ENCODE measurements at places on chromosomes 1 and 21.

DNA sequence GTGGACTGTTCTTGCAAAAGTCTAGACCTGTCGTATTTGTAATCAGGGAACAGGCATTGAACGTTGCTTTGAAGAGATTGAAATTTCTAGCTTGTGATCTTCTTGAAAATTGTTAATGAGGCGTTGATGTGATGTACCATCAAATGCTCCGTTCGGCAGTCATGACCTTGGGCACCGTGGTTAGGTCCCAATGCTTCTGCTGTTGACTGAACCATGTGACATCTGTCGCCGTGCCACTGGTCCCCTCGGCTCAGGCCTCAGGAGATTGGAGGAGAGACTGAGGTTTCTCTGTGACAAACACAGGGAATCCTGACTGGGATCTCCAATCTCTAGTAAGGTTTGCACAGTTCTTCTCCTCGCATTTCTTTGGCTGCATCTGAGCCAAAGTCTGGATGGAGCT, 18.1 kb upstream of the KCNAB2 start:
- no peak for DNase-seq

DNA sequence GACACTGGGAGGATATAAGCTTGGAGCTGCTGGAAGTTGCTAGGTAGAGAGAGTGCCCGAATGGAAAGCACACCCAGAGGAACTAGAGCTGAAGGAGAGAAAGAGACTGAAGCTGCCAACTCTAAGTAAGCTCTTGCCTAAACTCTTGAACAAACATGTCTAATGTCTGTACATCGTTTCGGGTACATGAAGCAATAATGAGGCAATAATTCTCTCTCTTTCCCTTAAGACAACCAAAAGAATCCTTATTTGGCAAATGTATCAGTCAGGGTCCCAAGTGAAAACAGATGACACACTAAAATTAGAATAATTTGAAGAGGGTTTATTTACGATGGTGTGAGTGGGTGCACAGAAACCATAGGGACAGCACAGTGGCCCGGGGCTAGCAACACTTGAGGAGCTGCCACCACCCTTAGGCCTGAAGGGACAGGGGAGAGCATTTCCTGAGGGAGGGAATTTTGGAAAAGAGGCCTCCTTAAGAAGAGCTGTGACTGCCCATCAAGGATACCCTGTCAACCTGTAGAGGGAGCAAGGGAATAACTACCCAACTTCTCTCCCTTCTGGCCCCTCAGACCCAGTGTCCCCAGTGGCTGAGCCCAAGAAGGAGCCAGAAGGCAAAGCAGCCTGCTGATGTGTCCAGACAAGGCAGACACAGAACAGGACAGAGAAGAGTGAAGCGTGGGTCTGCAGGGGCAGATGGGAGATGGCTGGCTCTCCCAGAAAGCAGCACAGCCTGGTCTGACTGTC, 36.1 kb upstream of the KHDRBS1 start:
- no peak for DNase-seq

DNA sequence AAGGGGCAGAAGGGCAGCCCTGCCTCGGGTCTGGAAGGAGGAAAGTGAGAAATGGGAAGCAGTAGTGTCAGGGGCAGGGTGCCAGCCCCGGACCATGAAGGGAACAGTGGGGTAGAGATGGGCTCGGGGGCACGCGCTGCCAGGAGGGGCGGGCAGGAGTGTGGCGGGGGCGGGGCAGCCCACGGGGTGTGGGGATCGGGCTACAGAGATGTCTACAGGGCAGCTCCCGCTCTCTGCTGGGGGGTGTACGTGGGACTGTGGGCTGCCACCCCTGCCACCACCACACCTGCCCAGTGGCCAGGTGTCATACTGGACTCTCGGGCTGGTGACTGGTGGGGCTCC, 7.4 kb downstream of the ARHGEF16 start:
- DNase-seq = no peak

GRCh38 chr1:168932539-168932938, 174.0 kb upstream of the ATP1B1 start:
- DNase-seq = no peak

GRCh38 chr1:167663002-167663772, 33.2 kb downstream of the RCSD1 start:
- DNase-seq = no peak

- DNase-seq = no peak
Measured at GRCh38 chr21:33035147-33035546, 9.4 kb downstream of the OLIG2 start.

GRCh38 chr1:182175361-182175931, 113.9 kb upstream of the ZNF648 start:
- DNase-seq = no peak

DNA sequence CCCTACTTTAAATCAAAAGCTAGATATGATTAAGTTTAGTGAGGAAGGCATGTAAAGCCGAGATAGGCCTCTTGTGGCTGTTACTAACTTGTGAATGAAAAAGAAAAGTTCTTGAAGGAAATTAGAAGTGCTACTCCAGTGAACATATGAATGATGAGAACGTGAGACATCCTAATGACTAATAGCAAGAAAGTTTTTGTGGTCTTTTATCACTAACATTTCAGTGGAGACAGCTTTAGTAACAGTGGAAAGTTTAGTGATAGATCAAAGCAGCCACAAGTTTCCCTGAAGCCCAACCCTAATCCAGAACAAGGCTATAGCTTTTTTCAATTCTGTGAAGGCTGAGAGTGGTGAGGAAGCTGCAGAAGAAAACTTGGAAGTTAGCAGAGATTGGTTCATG, 73.6 kb upstream of the LRRC8B start:
- no peak for DNase-seq

DNA sequence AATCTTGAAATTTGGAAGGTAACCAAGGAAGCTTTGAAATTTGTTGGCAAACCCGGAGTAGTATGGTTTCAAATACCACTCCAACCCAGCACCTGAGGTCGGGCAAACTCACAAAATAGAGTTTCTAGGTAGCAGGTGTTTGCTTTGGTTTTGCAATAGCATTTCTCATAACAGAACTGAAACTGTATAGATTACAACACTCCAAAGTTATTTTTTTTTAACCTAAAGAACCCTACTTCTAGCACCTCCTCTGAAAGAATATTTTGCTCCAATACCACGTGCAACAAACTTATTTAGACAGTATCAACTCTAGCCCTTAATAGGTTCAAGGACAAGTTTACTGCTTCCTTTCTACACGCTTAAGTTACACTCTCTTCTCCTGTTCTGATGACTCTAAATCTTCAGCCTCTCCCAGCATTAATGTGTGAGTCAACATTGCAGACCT, 178.5 kb upstream of the FMN2 start:
- DNase-seq = no peak

DNA sequence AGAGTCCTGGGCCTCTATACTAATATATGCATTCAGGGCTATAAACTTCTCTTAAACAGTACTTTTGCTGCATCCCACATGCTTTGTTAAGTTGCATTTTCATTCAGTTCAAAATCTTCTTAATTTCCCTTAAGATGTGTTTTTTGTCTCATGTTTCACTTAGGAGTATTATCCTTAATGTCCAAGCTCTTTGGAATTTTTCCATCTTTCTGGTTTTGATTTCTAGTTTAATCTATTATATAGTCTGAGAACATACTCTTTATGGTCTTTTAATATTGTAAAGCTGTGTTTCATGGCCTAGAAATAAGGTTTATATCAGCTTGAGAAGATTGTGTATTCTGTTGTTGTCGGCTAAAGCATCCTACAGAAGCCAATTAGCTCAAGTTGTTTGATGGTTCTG, 1041.8 kb downstream of the PLA2G4A start:
- DNase-seq = no peak

GRCh38 chr1:42335809-42336518, 929 bp upstream of the FOXJ3 start:
- no peak for DNase-seq

DNA sequence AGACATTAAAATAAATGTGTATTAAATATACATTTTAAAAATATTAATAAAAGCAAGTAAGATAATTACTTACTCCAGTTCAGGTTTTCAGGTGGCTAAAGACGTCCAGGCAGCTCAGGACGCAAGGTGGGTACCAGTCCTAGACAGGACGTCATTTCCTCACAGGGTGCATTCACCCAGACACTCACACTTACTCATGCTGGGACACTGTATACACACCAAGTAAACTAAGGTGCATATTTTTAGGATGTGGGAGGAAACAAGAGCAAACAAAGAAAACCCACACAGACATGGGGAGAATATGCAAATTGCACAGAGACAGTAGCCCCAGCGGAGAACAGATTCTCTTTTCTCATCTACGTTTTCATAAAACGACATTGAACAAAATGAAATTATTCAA, 457.9 kb downstream of the BRINP3 start:
- DNase-seq = no peak

- no peak for DNase-seq
Measured at GRCh38 chr1:37070126-37070525, 35.8 kb upstream of the GRIK3 start.

- no peak for DNase-seq
Measured at GRCh38 chr1:88916883-88917282, 25.5 kb upstream of the GTF2B start.

GRCh38 chr1:216881695-216882094, 158.5 kb upstream of the ESRRG start:
- DNase-seq = no peak

DNA sequence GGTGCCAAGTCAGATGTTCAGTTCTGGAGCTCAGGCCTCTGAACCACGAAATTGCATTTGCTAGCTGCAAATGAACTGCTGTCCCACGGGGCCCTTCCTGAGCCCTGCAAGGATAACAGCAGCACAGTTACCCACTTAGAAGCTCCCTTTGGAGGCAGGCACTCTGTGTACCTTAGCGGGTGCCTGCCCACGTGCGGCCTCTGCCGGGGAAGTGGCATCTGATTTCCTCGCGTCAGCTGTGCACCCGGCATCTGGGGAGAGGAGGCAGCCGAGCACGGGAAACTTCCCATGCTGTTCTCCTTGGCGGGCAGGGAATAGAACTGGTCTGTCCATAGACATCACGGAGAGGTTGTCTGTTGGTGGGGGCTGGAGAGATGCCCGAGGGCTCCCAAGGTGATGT, 148.0 kb upstream of the C1orf174 start:
- DNase-seq = peak; percentile 59

- DNase-seq = no peak
Measured at GRCh38 chr1:116664978-116665371, 2.6 kb downstream of the IGSF3 start.

DNA sequence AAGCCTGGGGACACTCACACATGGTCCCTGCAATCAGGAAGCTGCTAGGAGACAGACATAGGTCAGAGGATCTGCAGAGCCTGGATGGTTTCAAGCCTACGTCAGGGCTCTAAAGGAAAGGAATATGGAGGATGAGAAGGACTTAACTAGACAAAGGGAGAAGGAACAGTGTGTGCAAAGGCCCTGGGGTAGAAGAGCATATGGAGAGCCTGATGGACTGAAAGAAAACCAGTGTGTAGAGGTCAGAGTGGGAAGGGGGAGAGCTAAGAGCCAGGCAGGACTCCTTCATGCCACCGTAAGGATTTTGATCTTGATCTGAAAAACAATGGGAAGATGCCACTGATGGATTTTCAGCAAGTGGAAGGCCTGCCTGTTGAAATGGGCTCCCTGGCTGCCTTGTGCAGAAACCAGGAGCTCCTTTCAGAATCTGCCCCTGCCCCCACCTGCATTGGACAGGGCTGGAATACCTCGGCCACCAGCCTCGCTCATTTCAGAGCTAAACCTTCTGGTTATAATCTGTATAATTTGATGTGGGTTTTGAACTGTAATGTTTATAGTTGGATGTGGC, 8.6 kb downstream of the FHAD1 start:
- DNase-seq = no peak

- DNase-seq = peak; percentile 31
Measured at GRCh38 chr1:225851805-225852204, 30.4 kb downstream of the TMEM63A start.

- DNase-seq = no peak
Measured at GRCh38 chr1:152801333-152801732, 4.8 kb downstream of the LCE1D start.

GRCh38 chr1:12648741-12649140, 4.9 kb downstream of the AADACL4 start:
- DNase-seq = no peak

DNA sequence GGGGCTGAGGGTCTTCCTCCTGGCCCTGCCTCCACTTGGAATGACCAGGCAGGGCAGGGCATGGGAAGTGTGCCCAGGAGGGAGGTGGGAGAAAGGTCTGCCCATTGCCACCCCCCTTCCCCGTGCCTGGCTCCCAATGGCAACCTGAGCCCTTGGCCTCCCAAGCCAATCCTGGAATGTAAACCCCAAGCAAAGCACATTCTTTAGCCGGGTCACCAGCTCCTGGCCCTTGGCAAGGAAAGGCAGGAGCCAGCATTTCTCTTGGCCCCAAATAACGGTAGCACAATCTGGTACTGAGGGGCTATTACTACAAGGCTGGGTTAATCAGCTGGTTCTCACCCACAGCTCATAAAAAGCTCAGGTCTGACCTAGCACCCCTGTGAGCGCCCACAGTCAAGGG, 6.9 kb upstream of the NUAK2 start:
- no peak for DNase-seq

DNA sequence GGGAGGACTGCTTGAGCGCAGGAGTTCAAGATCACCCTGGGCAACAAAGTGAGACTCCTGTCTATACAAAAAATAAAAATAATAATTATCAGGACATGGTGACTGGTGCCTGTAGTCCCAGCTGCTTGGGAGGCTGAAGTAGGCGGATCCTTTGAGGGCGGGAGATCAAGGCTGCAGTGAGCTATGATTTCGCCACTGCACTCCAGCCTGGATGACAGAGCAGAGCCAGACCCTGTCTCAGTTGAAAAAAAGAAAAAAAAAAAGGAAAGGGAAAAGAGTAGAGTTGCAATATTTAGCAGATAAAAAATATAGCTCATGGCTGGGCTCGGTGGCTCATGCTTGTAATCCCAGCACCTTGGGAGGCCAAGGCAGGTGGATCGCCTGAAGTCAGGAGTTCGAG, 3.3 kb upstream of the S1PR1 start:
- no peak for DNase-seq

- no peak for DNase-seq
Measured at GRCh38 chr1:28160782-28161266, 15.7 kb downstream of the PTAFR start.

GRCh38 chr1:65066419-65066765, 81.6 kb upstream of the AK4 start:
- DNase-seq = no peak

DNA sequence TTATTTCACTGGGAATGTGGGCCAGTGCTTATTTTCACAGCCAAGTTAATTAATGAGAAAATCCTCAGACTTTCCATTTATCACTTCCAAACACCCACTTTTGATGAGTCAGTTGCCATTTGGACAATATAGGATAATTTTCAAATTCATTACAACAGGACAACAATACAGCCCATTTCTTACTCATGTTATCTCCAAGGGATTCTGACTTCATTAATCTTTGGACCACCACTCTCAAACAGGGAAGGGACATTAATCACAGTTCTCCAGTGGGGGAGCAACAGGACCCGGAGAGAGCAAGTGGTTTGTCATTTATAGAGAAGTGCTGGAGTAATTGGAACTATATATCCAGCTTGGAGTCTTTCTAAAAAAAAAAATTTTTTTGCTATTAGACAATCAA, 38.7 kb downstream of the JUN start:
- DNase-seq = no peak

- DNase-seq = no peak
Measured at GRCh38 chr1:201970334-201971159, 11.9 kb upstream of the RNPEP start.

DNA sequence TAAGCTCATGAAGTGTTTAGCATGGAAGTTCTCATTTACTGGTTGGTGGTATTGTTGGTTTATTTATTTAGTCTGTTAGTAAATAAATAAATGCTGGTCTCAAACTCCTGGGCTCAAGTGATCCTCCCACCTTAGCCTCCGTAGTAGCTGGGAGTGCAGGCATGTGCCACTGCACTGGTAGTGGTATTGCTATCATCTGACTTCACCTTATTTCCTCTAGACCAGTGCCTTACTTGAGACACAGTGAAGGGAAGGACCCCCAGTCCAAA, 1.4 kb upstream of the SLC2A1 start:
- DNase-seq = no peak

Data from germinal center (tissue), 1 donor.